Activated CD8-positive, alpha-beta memory T cell treated with anti-CD3 and anti-CD28 coated beads for 1 hour (primary cell): ENCODE measurements at places on chromosomes 7 and 10.

GRCh38 chr10:48554246-48554645, 50.6 kb downstream of the ARHGAP22 start:
- no peak for DNase-seq

DNA sequence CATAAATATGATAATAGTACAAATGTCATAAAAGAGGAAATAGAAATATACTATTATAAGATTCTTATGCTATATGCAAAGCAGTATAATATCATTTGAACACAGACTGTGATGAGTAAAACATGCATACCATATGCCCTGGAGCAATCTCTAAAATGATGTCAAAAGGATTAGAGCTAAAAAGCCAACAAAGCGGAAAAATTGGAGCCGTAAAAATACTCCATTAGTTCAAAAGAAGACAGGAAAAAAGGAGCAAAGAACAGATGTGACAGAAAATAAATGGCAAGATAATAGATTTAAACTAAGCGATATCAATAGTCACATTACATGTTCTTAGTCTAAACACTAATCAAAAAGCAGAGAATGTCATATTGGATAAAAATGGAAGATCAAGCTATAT, 191.0 kb upstream of the PLPP4 start:
- no peak for DNase-seq

GRCh38 chr7:147798001-147798400, 792.6 kb upstream of the C7orf33 start:
- DNase-seq = no peak

GRCh38 chr10:35353805-35354204, 17.5 kb downstream of the CCNY start:
- no peak for DNase-seq

- no peak for DNase-seq
Measured at GRCh38 chr7:114109304-114109703, 190.5 kb upstream of the PPP1R3A start.

DNA sequence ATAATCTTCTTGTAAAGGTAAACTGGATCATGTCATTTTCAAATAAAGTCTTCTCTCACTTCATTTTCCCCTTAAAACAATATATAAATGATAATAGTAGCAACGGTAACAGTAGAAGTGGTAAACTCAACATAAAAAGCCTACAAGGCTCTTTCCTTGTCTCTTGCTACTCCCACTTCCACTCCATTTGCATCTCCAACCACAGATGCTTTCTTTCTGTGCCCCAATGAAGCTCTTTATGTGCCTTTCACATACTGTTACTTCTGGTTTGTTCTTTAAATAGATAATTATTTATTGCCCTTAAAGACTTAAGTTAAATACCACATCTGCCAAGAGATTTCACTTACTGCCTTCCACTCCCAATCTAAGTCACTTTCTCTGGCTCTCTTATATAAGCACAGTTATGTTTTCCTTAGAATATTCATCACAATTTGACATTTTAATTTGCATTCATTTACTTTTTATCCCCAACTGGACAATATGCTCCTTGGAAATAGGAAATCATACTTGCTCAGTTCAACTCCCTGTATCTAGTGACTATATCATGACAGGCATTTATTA, 149.9 kb downstream of the CRPPA start:
- DNase-seq = no peak

DNA sequence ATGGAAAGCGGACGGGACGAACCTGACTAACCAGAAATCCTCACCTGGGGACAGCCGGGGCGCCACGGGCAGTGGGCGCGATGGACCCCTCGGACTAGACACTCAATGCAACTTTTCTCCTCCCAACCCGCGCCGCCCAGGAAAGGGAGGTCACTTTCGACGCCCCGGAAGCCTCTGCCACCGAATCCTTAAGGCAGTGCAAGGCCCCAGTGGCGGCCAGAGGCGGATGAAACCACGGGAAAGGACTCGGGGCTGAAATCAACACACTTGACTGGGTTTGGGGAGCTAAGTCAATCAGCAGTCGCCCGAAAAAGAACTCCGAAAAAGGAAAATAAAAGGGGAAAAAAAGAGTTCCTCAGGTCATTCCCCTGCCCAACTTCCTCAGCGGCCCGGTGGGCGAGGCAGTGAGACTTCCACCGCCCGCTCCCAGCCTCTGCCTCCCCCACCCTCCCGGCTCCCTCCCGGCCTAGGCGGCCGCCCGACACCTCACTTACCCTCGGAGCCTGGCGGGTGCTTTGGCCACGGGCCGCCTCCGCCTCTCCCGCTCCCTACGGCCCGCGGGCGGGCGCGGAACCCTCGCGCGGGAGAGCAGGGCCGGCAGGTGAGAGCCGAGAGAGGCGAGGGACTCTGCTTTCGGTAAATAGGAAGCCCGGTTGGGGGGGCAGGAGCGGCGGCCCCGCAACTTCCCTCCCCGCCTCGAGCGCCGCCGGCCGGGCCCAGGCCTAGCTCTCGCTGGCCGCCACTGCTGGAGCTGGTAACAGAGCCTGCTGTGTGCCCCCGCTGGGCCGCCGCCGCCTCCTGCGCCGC, 518 bp downstream of the WAPL start:
- no peak for DNase-seq

GRCh38 chr7:65971021-65971420, 11.0 kb downstream of the GUSB start:
- DNase-seq = no peak

GRCh38 chr10:71765906-71766716, 7.2 kb downstream of the VSIR start:
- no peak for DNase-seq

DNA sequence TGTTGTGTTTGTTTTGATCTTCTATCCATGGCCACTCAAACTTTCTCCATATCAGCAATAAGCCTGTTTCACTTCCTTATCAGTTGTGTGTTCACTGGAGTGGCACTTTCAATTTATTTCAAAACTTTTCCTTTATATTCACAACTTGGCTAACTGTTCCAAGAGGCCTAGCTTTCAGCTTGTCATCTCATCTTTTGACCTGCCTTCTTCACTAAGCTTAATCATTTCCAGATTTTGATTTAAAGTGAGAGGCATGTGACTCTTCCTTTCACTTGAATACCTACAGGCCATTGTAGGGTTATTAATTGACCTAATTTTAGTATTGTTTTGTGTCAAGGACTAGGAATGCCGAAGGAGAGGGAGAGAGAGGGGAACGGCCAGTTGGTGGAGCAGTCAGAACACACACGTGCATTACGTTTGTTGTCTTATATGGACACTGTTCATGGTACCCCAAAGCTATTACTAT, 5.5 kb upstream of the GNAT3 start:
- DNase-seq = no peak
